ENCODE measurements at places on chromosomes 11 and 22.

GRCh38 chr11:8283465-8284230 is 20.0 kb upstream of the LMO1 start:
- no peak for DNase-seq

- no peak for DNase-seq
These were observed 2.6 kb upstream of the NAALADL1 start for GRCh38 chr11:65060913-65061408.

- no peak for DNase-seq
These were observed 29.0 kb downstream of the ANKRD42 start for GRCh38 chr11:83222499-83222898.

GRCh38 chr22:19361501-19362103 is 69.9 kb downstream of the HIRA start:
- no peak for DNase-seq

DNA sequence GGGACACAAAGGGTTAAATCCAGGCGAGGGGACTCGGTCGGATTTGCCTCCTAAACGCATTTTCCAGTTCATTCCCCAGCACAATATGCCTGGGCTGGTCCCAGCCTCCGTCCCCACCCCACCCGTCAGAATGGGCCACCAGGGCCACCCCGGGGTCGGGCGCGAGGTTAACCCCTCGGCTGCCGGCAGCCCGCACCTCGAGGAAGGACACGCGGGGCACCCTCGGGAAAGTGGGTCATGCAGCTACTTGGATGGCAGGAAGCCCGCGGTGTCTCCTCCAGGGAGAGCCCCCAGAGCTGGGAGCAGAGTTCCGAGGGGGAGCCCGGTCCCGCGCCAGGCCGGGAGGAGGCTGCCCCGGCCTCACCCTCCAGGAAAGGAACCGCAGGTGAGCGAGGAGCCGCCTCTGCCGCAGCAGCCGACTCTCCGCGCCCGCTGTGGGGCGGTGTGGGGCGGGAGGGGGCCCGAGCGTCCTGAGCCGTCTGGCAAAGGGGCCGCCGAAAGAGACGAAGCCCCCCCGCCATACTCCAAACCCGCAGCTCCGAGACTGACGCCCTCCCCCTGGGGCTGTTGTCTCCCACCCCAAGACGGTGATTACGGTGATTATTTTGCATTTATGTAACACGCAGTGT is 1.4 kb downstream of the NECTIN1 start:
- no peak for DNase-seq

DNA sequence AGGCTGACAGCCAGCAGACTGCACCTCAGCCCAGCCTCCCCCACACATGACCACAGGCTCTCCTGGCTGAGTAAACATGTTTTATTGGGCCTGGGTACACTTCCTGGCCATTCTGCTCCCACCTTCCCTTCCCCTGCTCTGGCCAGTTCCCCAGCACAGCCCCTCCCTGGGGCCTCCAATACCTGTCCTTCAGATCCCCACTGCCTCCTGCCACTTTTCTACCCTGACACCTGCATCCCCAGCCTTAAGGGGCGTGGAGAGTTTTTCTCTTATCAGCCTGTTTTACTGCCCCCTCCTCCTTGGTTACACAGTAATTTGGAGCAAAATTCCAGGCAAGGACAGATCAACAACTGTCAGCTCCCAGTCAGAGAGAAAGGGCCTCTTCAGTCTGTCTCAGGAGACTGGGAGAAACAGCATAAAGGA is at the start of gene ISX:
ISX (plus strand) TSS at position 363 of the 423 bp plus-strand sequence. CDS start 930 bp downstream, outside the sequence.
- DNase-seq = no peak

GRCh38 chr11:18715476-18715875 is 10.5 kb downstream of the IGSF22 start:
- DNase-seq = no peak

DNA sequence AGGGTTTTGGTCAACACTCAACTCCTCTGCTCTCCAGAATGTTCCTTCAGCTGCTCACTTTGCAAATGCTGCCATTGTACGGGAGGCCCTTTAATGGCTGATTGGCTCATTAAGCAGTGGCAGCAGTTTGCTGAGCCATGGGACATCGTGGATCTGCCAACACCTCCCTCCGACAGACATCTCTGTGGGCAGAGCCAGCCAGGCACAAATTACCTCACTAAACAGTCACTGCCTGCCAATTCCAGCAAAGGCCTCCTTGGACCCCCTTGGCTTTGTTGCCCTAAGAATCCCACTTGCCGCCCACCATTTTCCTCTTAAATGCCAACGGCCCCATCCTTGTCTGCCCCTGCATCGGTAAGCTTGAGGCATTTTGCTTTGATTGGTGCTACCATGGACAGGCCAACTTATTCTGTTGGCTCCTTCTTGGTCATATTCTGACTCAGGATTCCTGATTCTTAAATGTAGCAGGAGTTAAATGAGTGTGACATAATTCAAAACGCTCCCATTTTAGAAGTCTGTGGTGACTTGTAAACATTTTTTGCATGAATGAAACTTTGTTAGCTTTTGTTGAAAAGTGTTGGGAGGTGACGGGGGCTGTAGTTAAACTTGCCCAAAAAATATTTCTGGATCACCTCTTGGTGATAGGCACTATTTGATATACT is 57.5 kb upstream of the LMO2 start:
- no peak for DNase-seq

DNA sequence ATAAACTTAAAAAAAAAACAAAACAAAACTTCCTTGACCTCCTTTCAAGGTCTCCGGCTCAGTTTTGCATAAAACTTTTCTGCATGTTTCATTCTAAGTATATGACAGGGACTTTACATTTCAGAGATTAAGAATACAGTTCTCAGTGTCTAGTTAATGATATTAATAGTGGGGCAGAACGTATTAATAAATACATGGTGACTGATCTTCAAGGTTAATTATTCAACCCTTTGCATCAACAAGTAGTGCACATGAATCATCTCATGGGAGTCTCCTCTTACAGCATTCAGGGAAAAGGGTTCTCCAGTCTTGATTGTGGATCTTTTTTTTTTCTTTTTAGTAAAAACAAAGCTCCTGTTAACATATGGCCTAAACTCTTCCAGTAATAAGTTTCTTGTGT is 146.8 kb downstream of the KIRREL3 start:
- DNase-seq = no peak

DNA sequence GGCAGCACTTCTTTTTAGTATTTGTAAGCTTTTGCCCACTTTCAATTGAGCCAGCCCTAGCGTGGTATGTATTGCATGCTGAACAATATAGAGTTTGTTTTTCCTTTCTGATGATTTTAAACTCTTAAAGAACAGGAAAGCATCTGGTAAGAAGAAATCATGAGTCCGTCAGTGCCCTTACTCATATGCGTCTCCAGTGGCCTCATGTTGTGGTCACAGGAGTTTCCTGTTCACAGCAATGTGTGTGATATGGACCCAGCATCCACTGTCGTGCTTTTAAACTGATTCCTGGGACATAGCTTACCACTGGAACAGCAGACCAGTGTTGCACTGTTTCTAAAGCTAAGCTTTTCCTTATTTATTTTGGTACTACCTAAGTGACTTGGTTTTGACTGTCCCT is 40.1 kb downstream of the BID start:
- no peak for DNase-seq

DNA sequence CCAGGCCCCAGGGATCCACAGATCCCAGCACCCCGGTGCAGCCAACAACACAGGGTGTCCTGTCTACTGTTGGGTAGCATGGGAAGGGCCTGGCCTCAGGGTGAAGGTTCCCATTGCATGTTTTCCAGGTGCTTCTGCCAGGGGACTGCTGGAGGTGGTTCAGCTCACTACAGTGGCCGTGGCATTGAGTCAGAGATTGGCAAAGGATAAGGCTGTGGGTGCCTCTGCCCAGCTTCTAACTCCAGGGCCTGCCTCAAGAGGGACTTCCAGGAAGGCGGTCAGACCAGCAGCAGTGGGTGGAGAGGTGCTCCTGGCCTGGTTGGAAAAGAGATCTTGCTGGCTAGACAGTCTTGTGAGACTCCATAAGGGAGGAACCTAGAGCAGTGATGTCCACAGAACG is 20.9 kb downstream of the CSNK1E start:
- DNase-seq = no peak

- no peak for DNase-seq
These were observed 20.5 kb downstream of the TBRG1 start for GRCh38 chr11:124643042-124643604.

- no peak for DNase-seq
These were observed 1.0 kb downstream of the RASSF10 start for GRCh38 chr11:13009921-13010748.

GRCh38 chr11:102603091-102603490 is 22.0 kb downstream of the MMP20 start:
- no peak for DNase-seq

- DNase-seq = no peak
These were observed 115.8 kb upstream of the ASPHD2 start for GRCh38 chr22:26313291-26313690.

Data from activated CD8-positive, alpha-beta memory T cell treated with anti-CD3 and anti-CD28 coated beads for 4 hours (primary cell).